ENCODE measurements at places on chromosomes 1 and 21.

DNA sequence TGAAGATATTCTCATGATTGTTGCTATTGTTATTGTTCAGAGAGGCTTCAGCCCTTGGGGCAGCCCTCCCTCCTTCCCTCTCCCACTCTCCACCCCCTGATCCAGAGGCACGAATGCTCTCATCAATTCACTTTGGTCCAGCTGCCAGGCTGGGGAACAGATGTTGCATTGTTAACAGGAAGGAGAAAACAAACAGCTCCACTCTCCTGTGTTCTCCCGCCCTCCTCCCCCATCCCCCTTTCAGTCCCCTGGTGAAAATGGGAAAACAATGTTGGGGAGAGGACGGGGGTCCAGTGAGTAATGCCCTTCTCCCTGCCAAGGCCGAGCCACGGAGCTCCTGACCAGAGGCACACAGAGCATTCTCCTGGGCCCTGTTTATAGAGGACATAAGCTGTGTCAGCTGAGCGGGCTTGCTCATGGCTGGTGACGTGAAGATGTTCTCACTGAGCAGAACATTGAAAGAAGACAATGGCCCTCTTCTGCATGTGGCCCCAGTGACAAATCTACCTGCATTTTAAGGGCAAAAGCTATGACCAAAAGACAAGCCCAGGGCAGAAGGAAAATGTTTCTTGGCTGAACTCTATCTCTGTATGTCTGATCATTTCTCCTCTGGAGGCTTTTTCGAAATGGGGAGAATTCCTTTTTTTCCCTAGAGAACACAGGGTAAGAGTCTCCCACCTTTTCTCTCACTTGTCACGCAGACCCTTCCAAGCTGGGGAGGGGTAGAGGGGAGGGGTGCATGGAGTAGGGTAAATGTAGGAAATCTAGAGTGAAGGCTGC is 111.7 kb downstream of the GLUL start:
- no peak for DNase-seq

- no peak for DNase-seq
These were observed 35.6 kb upstream of the PUM1 start for GRCh38 chr1:31101147-31101502.

- DNase-seq: no peak
These were observed 210.5 kb downstream of the MATN1 start for GRCh38 chr1:30512914-30513265.

DNA sequence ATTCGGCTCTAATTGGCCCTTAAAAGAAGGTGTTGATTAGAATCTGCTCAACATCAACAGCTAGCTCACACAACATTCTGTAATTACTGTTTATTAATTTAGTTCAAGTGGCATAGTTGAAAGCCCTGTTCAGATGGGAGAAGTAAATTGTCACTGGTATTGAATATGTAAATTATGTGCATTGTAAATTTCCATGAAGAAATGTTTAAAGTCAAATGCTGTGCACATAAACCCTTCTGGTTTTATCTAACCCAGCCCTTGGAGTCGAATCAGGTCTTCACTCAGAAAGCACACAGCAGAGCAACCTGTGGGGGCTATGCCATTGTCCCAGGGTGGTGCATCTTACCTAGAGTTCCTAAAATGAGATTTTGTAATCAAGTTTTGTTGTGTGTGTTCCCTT is 65.4 kb upstream of the LMO4 start:
- no peak for DNase-seq

GRCh38 chr1:89176971-89177370 is 1.2 kb upstream of the GBP7 start:
- no peak for DNase-seq

GRCh38 chr21:45576838-45577737 is 34.8 kb upstream of the SLC19A1 start:
- DNase-seq: no peak

- DNase-seq: no peak
These were observed 193.8 kb downstream of the ZC3H11B start for GRCh38 chr1:219419065-219419464.

DNA sequence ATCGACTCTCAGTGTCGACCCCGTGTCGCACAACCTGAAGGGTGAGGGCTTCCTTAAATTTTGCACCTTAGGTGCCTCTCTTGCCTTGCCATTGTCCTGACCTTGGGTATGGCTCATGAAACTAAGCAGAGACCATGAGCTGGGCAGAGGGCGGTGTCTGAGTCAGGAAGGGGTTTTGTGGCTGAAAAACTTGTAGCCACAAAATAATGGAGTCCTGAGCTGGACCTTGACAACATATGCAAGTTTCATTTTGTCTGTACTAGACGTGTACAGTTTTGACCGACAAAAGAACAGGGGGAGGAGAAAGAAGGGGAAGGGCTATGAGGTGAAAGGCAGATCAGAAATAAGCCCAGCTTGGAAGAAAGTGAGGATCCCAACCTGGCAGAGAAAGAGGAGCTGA is 8.3 kb upstream of the RUNX1 start:
- no peak for DNase-seq

DNA sequence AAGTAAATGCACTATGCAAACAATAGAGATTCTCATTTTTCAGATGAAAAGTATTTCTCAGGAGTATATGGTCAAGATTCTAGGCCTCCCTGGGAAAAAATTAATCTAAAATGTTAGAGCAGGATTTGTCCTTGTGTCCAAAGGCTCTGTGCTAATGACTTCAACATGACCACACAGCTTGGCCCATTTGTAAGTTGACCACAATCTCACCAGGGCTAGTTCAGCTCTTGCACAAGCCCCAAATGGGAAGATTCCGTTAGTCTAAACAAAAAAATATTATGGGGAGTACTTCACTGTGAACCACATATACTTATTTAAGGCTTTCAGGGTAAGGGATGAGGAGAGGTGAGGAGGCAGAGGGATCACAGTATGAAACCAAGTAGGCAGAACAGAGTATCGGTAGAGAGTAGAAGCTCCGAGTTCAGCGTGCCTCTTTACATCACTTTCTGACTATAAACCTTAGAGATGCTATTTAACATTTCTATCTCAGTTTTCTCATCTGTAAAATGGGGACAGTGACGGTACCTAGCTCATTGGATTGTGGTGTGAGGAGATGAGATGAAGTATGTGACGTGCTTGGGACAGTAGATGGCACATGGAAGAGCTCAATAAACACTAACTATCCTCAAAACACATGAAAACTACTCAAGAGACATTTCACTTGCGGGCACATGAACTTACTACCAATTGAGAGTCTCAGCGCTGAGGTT is 37.8 kb upstream of the CTTNBP2NL start:
- no peak for DNase-seq

GRCh38 chr1:179825206-179825605 is 52.4 kb downstream of the TOR1AIP2 start:
- DNase-seq: no peak

GRCh38 chr1:32339363-32339978 is 3.4 kb upstream of the MARCKSL1 start:
- peak; percentile 98 for DNase-seq

DNA sequence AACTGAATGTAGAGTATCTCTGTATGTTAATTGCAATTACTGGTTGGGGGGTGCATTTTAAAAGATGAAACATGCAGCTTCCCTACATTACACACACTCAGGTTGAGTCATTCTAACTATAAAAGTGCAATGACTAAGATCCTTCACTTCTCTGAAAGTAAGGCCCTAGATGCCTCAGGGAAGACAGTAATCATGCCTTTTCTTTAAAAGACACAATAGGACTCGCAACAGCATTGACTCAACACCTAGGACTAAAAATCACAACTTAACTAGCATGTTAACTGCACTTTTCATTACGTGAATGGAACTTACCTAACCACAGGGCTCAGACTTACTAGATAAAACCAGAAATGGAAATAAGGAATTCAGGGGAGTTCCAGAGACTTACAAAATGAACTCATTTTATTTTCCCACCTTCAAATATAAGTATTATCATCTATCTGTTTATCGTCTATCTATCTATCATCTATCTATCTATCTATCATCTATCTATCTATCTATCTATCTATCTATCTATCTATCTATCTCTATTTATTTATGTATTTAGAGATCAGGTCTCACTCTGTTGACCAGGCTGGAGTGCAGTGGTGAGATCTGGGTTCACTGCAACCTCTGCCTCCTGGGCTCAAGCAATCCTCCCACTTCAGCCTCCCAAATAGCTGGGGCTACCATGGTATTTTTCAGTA is 47.8 kb downstream of the CHML start:
- peak; percentile 84 for DNase-seq

DNA sequence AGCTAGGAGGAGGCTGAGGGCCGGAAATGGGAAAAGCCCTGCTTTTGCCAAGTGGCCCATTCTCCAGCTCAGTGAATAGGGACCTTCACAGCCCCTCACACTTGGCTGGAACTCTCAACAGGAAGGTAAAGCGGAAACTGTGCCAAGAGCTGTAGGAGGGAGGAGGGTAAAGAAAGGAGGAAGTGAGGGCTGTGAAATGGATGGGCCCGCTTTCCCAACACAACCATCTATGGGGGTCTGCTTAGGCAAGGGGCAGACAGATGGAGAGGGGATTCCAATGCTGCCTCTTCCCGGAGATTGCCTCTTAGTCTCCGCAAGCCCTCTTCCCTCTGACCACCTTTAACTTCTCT is 5.2 kb downstream of the INKA2 start:
- peak; percentile 81 for DNase-seq

DNA sequence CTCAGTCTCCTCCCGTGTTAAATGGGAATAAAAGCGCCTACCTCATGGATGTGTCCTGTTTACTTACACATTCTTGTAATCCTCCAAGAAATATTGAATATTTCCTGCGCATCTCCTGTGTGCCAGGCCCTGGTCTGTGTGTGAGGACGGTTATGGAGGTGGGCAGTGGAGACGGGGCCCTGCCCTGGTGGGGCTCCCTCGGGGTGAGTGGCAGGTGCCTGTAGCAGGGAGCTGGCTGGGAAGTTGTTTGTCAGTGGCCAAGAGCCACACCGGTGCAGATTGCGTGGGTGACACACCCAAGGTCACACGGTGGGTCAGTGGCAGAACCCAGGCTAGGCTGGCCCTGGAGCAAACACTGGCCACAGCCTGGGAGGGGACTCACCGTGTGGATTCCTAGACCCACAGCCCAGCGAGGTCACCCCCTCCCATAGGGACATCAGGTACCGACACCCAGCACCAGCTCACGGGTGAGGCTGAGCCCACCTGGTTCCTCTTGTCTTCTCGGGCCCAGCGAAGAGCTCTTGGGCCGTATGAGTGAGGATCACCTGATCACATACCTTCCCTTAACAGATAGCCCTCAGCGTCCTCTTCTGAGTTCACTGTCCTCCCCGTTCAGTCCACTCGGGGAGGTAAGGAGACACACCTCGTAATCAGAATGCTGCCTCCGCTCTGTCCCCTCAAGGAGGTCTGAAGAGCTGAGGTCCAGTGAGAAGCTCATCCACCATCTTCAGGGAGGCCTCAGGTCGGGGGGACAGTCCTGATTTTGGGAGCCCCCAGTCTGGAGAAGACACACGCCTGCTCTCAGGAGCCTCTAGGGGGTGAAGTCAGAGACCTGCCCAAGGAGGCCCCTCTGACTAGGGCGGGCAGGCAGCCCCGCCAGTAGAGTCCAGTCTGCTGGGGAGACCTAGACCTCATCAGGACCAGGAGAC is 349.6 kb downstream of the MATN1 start:
- no peak for DNase-seq

DNA sequence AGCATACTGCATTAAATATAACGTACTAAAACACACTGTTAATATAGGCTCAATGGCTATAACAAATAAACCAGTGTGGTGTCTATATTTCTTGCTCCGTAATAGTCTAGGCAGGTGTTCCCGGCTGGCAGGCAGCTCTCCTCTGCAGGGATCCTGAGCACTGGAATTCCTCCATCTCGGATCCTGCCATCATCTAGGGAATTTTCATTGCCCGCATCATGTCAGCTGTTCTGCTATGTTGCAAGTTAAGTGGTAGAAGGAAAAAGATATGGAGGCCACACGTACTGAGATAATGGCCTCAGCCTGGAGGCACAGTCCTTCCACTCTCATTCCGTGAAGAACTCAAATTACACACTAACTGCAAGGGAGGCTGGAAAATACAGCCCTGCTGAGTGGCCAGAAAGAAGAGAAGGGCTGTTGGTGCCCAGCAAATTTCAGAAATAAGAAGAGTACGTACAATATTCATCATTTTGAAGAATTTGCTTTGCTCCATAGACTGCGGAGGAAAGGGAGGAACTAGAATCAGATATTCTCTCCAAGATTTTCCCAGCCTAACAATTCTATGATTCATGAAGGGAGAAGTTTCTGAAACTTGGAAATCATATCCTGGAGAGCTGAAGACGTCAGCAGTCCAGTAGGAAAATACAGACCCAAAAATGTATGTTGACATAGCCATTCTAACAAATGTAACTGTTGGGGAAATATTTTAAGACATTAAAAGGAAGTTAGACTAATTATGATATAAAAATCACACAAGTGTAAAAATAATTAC is 263.3 kb downstream of the MRPL39 start:
- DNase-seq: no peak

GRCh38 chr1:248627971-248628844 is 6.7 kb downstream of the OR2T11 start:
- DNase-seq: no peak

GRCh38 chr21:26840912-26841311 is 4.3 kb downstream of the ADAMTS1 start:
- no peak for DNase-seq

- no peak for DNase-seq
These were observed 30.9 kb downstream of the PADI4 start for GRCh38 chr1:17338706-17339493.

DNA sequence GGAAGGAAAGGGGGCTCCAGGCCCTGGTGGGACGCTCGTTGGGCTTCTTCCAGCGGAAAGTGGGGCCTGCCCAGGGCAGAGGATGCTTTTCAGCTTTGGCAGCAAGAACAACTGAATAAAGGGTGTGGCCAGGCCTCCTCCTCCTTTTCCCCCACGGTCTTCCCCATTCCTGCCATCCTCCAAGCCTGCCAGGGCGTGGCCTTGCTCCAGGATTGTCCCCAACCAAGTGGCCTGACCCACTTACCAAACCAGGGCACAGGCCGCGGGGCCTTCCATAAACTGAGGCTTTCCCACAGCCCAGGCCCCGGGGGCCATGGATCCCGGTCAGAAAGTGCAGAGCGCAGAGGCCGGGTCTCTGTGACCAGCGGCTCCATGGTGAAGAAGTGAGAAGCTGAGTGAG is 33.6 kb downstream of the CASZ1 start:
- no peak for DNase-seq

- no peak for DNase-seq
These were observed 18.2 kb downstream of the RNF19B start for GRCh38 chr1:32946413-32946812.

GRCh38 chr1:200263203-200263602 is 146.6 kb downstream of the ZNF281 start:
- DNase-seq: no peak

- DNase-seq: peak; percentile 43
These were observed 46.6 kb upstream of the C1orf105 start for GRCh38 chr1:172373864-172374263.

- peak; percentile 26 for DNase-seq
These were observed 29.5 kb downstream of the SZRD1 start for GRCh38 chr1:16396591-16396990.

DNA sequence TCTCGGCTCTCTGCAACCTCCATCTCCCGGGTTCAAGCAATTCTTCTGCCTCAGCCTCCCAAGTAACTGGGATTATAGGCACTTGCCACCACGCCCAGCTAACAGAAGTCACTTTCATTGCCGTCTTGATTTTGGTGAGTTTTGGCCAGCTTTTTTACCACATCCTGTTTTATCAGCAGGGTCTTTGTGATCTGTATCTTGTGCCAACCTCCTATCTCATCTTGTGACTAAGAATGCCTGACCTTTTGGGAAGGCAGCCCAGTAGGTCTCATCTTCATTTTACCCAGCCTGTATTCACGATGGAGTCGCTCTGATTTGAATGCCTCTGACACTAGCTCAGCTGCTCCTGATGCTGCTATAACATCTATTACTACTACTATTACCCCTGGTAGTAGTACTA is 46.8 kb upstream of the BARHL2 start:
- DNase-seq: no peak
